ENCODE measurements at places on chromosomes 6 and 20.
A peak's percentile ranks its signal among the peaks of the same experiment; 100 is the strongest.

DNA sequence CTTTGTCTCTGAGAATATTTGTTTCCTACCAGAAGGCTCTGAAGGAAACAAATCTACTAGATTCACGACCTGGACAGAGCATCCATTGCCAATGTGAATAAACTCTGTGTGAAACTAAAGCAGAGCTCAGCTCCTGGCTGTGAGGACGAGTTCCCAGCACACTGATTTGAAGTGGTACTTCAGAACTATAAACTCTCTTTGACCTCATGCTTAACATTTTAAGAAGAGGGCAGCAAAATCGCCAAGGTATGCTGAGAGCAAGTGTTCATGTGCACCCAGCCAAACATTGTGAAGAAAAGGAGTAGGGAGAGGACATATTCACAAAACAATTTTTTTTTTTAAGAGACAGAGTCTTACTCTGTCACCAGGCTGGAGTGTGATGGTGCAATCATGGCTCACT is 33.7 kb upstream of the ZNF133 start:
- DNase-seq: no peak

GRCh38 chr6:167735084-167735950 is 91.4 kb upstream of the AFDN start:
- peak; percentile 13 for DNase-seq

DNA sequence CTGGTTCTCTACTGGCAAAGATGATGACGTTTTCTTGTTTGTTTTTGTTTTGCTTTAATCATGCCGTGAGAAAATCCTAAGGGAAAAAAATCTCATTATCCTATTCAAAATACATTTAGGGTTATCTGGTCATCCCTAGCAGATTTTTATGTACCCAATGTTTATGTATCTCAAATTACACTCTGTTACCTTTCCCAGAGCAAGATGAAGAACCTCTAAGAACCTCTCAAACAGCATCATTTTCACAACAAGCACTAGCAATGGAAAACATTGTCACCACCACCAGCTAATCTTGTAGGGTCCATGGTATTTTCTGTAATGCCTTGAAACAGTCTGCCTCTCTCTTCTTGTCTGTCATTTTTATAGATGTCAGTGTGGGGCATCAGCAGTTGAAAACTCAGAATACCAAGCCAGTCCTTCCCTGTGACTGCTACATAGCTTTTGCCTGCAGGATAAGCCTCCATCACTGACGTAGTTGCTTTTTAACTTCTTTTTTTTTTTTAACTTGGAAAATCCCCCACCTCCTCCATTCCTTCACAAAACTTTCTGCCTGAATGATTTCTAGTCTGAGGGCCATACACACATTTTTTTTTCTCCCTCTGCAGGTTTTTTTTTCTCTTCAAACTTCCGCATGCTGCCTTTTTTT is 2.4 kb upstream of the SNAP25 start:
- DNase-seq: no peak

DNA sequence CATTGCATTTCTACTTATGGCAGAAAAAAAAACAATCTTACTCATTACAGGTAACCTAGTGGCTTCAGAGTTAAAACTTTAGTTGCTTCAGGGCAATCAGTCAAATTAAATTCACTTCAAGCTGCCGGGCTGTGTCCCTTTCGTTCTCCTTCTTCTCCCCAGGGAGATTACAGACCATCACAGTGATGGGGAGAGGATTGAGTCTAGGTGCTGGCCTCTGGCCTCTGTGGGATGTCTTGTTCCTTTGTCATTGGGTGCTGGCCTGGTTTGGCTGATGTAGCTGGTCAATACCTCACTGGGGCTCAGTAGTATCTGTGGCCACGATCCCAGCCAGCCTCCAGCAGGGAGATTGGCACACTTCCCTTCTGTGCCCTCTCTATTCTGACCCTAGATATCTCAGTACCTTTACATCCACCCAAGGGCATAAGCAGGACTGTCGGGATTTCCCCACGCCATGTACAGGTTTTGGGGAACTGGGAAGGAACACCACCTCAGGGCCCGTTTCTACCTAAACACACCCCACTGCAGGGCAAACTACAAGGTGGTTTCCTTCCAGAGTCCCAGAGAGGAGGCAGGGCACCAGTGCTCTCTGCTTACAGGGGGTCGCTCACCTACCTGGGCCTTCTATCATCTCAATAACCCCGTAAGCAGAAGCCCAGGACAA is 15.4 kb downstream of the FYN start:
- no peak for DNase-seq

- DNase-seq: no peak
These were observed 143.2 kb upstream of the RNF24 start for GRCh38 chr20:4158466-4159050.

GRCh38 chr20:62668441-62669027 is 26.2 kb downstream of the SLCO4A1 start:
- no peak for DNase-seq

GRCh38 chr20:62977613-62978560 is 25.4 kb downstream of the SLC17A9 start:
- peak; percentile 86 for DNase-seq

GRCh38 chr6:110545081-110545872 is 68.9 kb upstream of the SLC22A16 start:
- no peak for DNase-seq

DNA sequence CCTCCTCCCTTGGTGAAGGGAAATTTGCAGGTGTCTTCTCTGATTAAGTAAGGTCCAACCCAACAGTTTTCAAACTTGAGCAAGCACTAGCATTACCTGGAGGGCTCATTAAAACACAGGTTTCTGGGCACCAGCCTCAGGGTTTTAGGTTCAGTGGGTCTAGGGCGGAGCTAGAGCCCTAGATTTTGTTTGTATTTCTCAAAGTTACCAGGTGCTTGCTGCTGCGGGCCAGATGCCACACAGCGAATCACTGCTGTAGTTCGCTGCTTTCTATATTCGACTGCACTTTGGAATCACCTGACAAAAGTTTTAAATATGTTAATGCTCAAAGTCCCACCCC is 869 bp downstream of the COL21A1 start:
- DNase-seq: no peak

DNA sequence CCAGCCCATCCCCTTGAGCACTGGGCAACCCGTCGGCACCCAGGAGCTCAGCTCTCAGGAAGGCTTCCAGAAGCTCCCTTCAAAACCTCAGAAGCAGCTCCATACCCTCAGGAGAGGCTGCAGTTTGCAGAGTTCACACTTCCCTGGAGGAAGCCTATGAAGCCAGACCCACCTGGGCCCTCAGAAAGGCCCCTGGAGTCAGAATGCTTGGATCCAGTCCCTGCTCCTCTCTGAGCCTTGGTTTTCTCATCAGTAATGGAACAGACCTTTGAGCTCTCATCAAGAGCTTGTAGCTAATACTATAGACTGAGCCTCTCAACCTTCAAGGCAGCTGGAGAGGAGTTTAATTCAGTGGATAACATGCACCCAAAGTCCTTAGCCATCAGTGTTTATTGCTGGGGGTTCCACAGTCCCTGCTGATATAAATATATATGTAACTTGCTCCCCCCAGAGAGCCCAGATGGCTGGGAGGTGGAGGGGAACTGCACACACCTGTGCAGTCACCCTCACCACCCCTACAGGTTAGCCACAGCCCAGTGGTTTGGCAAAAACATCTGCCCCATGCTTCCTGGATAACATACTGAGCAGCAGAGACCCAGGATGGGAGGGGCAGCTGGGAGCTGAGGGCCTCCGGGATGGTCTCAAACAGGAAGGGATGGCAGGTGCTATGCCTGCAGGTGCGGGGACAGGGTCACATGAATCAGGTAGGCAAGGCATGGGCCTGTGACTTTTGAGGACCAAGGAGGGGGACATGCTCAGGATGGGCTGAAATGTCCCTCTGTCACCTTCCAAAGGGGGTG is 120.1 kb downstream of the SNX5 start:
- DNase-seq: no peak

- no peak for DNase-seq
These were observed 627.2 kb downstream of the BCKDHB start for GRCh38 chr6:80733641-80734040.
